Hippocampal formation (tissue), 2 donors: ENCODE measurements at places on chromosomes 5 and 9.

DNA sequence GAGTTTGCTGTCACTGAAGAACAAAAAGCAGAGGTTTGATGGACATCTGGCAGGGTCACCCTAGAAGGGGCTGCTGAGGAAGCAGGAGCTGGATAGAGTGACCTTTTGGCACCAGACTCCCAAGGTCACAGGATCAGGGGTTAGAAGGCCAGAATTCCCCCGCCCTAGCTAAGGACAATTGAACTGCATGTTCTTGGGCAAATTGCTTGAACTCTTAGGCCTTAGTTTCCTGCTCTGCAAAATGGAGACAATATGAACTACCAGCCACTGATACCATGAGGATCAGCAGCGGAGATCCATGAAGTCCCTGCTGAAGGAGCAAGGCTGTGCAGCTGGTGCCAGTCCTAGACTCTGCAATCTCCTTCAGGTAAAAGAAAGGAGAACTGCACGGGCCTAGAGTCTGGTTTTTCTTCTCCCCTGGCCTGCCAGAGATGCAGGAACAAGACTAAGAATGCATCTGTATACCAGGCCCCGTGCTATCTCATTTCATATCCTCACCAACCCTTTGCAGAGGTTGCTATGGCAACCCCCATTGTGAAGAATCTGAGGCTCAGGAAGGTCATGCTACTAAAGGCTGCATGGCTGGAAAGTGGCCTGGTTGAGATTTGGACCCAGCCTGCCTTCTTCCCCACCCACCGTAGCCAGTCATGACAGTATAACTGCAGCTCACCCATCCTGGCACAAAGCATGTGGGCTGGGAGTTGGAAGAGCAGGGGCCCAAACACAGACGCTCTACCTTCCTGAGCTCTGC, 33.7 kb downstream of the CAMK2A start:
- DNase-seq: no peak

DNA sequence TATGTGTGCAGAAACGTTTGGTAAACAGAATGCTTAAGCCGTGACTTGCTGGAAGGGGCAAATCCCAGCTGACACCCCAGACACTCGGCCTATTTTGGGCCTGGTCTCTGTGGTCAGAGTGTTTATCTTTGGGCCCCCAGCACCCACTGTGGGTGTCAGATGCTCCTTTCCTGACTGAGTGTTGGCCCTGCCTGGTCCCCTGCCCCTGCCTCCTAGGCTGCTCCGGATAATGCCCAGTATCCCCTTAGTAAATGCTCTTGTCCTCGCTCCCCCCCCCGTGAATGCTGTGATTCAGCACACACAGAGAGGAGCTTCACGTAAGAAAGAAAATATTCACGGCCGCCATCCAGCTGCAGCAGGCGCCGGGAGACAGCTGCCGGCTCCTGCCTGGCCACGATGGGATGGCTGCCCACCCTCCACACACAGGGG, 11.3 kb upstream of the ANGPTL2 start:
- peak; percentile 87 for DNase-seq

- no peak for DNase-seq
Observed at GRCh38 chr5:56616454-56617160, 198.7 kb upstream of the MAP3K1 start.

- no peak for DNase-seq
Observed at GRCh38 chr9:268616-269015, 54.0 kb downstream of the DOCK8 start.

DNA sequence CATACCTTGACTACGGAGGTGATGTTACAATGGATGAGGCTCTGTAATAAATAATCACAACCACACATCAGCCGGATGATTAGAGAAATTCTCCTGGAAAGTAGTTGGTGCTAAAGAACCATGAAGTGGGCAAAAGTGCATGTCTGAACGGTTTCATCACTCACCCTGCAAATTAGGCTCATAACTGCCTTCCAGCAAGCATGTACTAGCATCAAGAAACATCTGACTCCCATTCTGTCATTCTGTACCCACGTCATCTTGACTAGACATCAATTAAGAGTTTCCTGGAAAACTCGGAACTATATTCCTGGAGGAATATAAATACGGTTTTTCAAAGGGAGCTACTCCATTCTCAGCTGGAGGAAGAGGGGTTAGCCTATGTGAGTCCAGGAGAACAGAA, 52.2 kb downstream of the HSD17B3 start:
- no peak for DNase-seq

DNA sequence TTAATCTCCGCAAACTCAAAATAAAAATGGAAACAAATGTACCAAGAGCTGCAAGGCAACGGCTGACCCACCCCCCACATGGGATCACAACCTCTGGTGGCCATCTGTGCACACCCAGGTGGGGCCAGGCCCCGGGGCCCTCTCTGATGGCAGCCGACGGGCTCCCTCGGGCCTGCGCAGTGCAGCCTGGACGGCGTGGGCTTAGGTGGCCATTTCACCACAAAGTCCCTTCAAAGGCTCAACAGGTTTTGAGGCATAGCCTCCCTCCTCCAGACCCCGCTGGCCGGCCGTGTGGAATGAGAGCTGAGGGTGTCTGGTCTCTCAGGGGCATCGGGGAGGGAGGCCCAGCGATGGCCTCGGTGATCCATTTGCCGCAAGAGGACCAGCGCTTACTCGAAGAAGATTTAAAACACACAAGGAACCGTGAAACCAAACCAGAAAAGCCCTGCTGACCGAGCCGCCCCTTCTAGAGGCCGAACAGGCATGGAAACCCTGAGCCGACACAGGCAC, 42.7 kb upstream of the CEP72 start:
- no peak for DNase-seq

GRCh38 chr9:82805027-82805426, 257.9 kb downstream of the RASEF start:
- no peak for DNase-seq

DNA sequence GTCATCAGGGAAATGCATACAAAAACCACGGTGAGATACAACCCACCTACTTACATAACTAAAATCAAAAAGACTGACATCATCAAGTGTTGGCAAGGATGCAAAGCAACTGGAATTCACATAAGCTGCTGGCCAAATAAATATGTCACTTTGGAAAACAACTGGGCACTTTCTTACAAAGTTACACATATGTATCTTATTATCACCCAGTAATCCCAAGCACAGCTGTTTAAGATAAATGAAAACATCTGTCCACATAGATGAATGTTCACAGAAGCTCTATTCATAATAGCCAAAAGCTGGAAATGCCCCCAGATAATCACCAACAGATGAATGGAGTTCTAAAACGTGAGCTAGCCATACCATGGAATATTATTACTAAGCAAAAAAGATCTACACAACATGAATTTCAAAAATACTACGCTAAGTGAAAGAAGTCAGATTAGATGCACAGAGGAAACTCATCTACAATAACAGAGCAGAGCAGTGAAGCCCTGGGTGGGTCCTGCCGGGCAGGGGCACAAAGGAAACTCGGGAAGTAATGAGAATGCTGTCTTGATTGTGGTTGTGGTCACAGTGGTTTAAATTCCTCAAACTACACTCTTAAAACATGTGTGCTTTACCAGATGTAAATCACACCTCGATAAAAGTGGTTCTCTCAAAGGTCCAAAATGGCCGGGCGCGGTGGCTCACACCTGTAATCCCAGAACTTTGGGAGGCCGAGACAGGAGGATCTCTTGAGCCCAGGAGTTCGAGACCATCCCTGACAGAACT, 8.5 kb downstream of the CAMSAP1 start:
- no peak for DNase-seq

GRCh38 chr9:121350993-121351561, 19.0 kb downstream of the STOM start:
- peak; percentile 19 for DNase-seq

DNA sequence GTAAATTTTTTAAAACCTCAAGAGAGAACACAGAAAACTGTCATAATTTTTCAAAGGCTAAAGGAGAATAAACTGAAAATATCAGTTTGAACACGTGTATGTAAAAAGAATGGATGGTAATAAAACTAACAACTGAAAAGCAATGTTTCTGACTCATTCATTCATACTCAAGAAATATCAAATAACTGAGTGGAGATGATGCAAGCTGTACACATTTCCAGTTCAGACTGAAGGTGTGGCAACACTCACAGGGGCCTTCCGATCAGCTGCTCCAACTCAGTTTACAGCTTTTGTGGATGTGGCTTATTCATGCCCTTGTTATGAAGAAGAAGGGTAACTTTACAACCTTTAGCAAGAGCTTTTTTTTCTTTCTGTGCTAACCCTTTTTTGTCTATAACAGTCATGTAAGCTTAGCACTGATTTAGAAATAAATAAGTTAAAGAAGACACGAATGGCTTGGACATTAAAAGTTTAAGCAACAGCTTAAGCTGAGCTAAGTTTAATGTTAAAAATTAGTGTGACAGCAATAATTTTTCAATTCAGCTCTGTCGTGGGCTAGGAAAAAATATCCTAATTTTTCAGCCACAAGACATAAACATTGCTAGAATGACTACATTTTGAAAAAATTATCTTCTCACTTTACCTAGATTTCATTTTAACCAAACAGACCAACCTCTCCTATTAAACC, 453.5 kb downstream of the RAB3C start:
- no peak for DNase-seq

- peak; percentile 23 for DNase-seq
Observed at GRCh38 chr9:70902692-70903131, 218.7 kb downstream of the TRPM3 start.

GRCh38 chr5:93599001-93599379, 16.0 kb downstream of the NR2F1 start:
- DNase-seq: no peak

GRCh38 chr5:34928267-34928666, 1.1 kb upstream of the DNAJC21 start:
- no peak for DNase-seq

GRCh38 chr5:102996011-102996575, 123.8 kb downstream of the GIN1 start:
- DNase-seq: no peak

GRCh38 chr5:81183811-81184748, 49.0 kb upstream of the CKMT2 start:
- no peak for DNase-seq

- no peak for DNase-seq
Observed at GRCh38 chr5:83568186-83568585, 96.6 kb downstream of the VCAN start.

- peak; percentile 91 for DNase-seq
Observed at GRCh38 chr5:87899208-87899661, 369.4 kb downstream of the TMEM161B start.

GRCh38 chr5:64790210-64790609, 21.5 kb downstream of the CWC27 start:
- DNase-seq: no peak

DNA sequence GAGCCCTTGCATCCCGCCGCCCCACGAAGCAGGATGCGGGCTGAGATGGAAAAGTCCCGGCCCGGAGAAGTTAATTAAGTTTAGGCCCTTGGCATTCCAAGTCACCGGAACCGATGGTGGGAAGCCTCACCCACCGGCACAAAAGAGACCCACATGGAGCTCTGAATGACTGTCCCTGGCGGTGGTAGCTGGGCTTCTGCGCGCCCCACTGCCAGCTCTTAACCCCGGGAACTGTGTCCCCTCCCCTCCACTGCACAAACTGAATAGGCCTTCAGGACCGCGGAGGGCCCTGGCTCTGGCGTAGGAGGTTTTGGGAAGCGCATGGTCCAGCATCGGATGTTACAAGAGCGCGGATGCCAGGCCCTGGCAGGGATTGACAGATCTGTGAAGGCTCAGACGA, 291.1 kb upstream of the TUT7 start:
- DNase-seq: no peak

- DNase-seq: no peak
Observed at GRCh38 chr5:154053468-154053867, 14.7 kb downstream of the MFAP3 start.

DNA sequence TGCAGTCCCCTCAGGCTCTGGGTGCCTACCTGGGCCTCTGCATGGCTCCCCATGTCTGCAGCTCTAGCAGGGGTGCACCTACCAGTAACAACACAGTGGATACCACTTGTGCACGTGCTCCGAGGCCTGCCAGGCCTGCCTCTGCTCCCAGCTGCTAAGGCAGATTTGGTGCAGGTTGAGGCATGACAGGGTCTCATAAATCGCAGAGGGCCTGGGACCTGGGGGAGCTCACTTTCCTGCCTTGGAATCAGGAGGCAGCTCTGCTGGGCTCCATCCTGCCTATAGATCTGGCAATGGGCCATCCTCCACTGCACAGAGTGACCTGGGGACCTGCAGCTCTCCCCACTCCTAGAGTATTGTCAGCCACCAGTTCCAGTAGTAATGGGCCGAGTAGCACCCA, 121.9 kb upstream of the CXCL14 start:
- no peak for DNase-seq

DNA sequence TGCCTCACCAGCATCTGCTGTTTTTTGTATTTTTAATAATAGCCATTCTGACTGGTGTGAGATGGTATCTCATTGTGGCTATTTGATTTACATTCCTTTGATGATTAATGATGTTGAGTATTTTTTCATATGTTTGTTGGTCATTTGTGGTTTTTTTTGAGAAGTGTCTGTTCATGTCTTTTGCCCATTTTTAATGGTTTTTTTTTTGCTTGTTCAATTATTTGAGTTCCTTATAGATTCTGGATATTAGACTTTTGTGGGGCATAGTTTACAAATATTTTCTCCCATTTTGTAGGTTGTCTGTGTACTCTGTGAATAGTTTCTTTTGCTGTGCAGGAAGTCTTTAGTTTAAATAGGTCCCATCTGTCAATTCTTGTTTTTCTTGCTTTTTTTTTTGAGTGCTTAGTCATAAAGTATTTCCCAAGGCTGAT, 148.1 kb downstream of the NPR3 start:
- DNase-seq: no peak

DNA sequence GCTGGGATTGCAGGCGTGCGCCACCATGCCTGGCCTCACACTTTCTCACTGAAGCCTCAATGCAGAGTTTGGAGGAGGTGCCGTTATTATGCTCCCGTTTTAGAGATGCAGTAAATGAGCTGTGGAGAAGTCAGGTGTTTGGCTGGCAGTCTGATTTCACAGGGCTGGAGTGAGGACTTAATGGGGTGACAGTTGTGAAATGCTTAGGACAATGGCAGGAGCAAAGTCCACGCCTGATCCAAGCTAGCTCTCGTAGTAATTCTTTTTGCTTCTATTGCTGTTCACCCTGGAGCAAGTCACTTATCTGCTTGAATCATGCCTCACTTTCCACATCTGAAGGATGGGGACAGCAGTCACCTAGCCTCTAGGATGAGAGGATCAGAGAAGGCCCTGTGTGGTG, 21.8 kb downstream of the UNC5A start:
- no peak for DNase-seq

DNA sequence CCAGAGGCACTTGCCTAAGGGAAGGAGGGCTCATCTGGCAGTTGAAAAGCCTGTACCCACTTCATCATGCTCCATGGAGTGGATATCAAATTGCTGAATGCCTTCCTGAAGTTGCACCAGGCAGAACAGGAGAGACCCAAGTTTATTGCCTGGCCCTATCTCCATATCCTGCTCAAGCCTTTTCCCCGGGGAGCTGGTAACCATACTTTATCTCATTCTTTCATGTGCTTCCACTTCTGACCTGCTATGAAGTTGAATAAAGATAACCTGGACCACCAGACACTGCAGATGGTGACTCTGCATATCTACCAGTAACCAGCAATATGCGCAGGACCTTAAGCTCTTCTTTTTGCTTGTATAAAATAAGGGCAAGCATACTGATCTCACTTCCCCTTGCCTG, 1397.5 kb upstream of the CDH6 start:
- DNase-seq: no peak

GRCh38 chr5:4387290-4387689, 752.8 kb upstream of the ADAMTS16 start:
- no peak for DNase-seq

GRCh38 chr9:38652044-38652443, 31.6 kb upstream of the ANKRD18A start:
- DNase-seq: no peak
